ENCODE measurements at places on chromosomes 1 and 21.

- DNase-seq = no peak
Measured at GRCh38 chr1:33072707-33073106, 8.2 kb upstream of the AZIN2 start.

- DNase-seq = no peak
Measured at GRCh38 chr1:193697115-193697762, 510.8 kb upstream of the B3GALT2 start.

GRCh38 chr1:209619696-209620486, 32.3 kb downstream of the LAMB3 start:
- no peak for DNase-seq

DNA sequence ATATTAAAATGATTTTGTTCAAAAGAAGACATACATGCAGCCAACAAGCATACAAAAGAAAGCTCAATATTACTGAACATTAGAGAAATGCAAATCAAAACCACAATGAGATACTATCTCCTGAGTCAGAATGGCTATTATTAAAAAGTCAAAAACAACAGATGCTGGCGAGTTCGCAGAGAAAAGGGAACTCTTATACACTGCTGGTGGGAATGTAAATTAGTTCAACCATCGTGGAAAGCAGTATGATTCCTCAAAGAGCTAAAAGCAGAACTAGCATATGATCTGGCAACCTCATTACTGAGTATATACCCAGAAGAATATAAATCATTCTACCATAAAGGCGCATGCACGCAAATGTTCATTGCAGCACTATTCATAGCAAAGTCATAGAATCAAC, 126.0 kb upstream of the HMCN1 start:
- no peak for DNase-seq

DNA sequence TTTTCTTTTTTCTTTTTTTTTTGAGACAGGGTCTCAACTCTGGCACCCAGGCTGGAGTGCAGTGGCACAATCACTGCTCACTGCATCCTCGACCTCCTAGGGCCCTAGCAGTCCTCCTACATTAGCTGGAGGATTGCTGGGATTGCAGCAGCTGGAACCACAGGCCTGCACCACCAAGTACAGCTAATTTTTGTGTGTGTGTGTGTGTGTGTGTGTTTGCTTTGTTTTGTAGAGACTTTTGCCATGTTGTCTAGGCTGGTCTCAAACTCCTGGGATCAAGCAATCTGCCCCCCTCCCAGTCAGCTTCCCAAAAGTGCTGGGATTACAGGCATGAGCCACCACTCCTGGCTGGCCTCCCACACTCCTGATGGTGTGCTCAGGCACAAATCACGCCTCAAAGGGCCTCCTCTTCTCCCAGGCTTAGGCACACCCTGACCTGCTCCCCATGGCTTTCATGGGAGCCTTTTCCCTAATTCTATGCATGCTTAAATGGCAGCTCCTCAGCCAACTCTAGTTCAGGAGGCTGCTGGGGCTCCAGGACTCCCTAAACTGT, 9.4 kb downstream of the FAM229A start:
- DNase-seq = no peak

All from K562 (cell line).